A172 (cell line): ENCODE measurements at places on chromosomes 6 and 20.

GRCh38 chr6:22737331-22737730 is 168.0 kb downstream of the HDGFL1 start:
- peak; percentile 3 for DNase-seq

GRCh38 chr6:134172020-134172705 is 119.7 kb upstream of the SLC2A12 start:
- peak; percentile 18 for DNase-seq

DNA sequence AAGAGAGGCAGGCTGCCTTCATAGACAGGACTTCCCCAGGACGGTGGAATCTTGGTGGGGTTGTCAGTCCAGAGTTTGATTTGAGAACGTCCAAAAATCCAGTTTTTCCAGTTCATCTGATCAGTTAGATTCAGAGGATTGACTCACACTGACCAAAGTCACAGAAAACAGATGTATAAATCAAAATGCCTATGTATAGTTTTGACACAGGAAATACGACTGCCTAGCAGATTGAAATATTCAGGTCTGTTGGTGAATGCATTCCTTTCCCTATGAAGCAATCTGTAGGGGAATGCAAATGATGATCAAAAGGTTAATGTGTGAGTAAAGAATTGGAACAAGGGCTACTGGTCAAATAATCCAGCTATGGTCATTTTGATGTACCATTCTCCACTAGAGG is 29.7 kb upstream of the GFOD1 start:
- no peak for DNase-seq

DNA sequence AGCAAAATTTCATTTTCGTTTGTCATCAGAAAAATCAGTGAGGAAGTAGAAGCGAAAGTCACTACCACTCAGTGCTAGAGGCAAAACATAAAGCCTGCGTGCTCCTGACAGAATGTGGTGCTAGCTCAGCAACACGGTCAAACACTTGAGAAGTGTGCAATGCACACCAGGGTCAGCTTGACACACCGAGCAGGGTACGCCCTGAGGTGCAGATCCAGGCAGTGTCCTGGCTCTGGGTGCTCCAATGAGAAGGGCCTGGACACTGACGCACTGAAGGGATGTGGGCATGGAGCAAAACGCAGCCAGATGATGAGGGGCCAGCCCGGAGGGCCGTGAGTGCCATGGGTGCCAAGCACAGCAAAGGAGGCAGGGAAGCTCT is 5.9 kb downstream of the RNASET2 start:
- no peak for DNase-seq

DNA sequence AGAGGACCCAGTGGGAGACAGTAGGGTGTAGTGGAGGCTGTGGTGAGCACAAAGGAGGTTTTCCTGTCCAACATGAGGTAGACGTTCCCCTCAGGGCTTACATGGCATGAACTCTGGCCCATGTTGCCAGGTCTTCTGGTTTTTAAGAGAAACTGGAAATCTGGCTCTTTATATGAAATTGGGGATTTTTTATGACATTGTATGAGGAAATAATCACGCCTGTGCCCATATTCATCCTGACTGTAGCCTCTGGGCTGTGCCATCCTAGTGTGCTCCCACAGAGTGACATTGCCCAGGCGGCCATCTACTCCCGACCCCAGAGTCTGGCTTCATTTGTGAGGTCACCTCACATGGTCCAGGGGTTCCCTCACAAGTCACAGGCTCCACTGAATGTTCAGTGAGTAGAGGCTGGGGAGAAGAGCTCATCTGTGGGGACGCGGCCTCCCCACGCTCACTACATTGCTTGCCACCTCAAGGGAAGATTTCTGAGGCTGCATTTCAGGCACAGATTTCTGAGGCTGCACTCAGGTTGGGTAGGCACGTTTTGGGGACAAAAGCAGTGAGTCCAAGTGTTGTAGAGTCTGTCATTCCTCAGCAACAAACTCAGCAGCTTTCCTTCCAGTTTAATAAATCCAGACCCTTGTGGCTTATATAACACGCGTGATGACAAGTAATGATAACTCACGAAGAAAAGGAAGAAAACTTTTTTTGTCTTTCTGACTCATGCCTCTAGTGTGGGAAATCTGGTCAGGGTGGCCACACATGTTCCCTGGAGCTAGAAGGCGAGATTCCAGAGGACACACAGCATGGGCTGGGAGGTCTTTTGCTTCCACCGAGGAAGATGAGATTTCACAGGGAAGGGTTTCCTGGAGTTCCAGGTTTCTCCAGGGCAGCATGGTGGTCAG is 41.7 kb downstream of the SLC24A3 start:
- DNase-seq = no peak

- no peak for DNase-seq
These were observed 29.5 kb upstream of the SALL4 start for GRCh38 chr20:51831866-51832265.

DNA sequence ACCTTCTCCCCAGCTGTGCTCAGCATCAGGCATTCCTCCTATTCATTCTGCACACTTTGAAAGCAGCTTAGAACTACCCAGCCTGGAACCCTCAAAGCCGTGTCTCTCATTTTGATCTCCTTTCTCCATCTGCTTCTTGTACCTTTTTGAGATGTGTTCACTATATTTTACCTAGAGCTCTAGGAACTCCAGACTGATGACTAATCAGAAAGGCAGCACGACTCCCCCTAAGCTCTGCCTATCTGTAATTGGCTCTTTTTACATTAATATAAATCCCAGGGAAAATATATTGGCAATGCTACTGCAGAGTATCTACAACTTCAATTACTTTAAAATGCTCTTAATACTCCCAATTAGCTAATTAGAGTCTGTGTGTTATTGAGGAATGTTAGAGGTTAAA is 671.5 kb downstream of the CBLN4 start:
- DNase-seq = no peak

GRCh38 chr20:51659491-51660050 is 108.6 kb downstream of the ATP9A start:
- DNase-seq = no peak

DNA sequence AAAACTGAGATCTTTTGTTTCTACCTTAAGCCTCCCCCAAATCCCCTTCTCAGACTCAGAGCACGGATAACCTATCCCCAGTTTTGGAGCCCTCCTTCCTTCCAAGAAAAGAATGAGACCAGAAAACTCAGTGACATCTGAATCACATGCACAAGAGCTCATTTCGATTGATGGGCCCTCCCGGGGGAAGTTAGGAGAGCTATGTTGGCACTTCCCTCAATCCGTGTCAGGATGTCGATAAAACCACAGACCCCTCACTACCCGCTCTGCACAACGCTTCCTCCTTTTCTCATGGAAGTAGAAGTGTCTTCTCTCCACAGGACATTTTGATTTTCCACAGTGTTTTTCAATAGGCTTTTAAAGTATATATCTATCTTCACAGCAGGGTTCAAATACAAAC is 332.4 kb downstream of the HACE1 start:
- no peak for DNase-seq

GRCh38 chr20:34185766-34186620 is 55.2 kb upstream of the ASIP start:
- DNase-seq = no peak

- no peak for DNase-seq
These were observed 99.2 kb upstream of the RREB1 start for GRCh38 chr6:7008451-7008988.

DNA sequence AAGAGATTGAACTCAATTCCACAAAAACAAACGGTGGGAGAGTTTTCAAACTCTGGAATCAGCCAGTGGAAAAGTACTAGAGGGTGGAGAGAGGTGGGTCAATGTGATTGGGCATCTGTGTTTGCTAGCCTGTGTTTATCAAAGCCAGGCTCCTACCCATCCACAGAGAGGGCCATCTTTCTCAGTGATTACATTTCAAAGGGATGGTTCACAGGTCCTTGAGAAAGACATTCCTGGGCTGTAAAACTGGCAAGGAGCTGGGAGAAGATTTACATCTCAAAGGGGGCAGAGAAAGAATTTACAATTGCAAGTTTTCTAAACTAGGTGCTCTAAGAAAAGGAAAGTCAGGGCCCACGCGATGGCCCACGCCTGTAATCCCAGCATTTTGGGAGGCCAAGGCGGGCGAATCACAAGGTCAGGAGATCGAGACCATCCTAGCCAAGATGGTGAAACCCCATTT is 146.8 kb upstream of the UST start:
- DNase-seq = no peak

DNA sequence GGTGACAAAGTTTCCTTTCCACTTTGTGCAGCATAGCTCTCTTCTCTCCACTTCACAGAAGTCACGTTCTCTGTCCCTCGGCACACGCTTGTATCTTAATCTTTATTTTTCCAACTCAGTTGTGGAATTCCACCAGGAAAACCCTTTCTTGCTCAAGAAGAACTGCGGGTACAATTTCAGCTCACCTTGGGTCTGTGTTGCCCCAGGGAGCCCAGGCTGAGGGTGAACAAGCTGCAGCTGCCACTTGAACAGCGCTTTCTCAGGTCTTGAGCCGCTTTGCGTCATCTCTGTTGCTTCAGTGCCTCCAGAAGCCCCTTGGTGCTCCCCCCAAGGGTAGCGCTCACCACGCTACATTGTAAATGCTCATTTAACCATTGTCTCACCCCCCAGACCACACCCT is 229.2 kb upstream of the TAB2 start:
- DNase-seq = no peak

- no peak for DNase-seq
These were observed 133.4 kb downstream of the CEBPB start for GRCh38 chr20:50323777-50324775.

DNA sequence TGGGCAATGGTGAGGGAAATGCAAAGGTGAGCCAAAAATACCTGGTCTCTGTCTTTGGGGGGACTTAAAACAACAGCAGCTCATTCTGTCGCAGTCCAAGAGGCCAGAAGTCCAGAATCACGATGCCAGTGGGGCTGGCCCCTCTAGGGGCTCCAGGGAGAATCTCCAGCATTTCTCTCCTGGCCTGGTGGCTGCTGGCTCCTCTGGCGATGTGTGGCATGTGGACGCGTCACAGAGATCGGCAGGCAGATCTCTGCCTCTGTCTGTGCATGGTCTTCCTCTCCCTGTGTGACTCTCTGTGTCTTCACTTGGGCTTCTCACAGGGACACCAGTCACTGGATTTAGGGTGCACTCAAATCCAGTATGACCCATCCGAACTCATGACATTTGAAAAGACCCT is 14.0 kb upstream of the PMEPA1 start:
- no peak for DNase-seq

- DNase-seq = no peak
These were observed 83.0 kb downstream of the RTN4IP1 start for GRCh38 chr6:106546261-106546690.

GRCh38 chr6:14844411-14844810 is 401.5 kb upstream of the JARID2 start:
- no peak for DNase-seq

DNA sequence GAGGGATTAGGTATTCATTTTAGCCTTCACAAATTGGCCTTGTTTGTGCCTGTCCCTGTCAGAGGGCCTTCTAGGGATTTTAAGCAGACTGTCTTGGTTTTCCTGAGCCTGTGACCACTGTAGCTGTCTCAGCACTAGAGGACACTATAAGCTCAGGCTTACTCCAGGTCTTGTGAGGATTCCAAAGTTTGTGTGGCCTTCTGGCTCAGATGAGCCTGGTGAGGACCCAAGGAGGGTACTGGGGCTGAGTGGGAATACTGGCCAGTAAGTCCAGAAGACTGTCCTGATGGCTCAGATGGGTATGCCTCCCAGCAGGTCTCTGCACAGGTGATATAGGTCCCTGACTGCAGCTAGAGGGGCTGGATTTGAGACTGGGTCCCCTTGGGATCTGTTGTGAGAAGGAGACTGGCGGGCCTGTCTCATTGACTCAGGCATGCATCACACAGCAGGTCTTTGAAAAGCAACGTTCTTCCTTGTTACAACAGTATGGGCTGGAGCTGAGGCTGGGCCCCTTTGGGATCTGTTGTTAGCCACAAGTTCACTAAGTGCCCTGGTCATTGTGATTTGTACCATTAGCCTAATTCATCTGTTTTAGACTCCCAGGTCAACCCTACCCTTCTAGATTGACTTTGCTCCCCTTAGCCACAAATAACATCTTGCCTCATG is 26.3 kb upstream of the TFB1M start:
- no peak for DNase-seq

DNA sequence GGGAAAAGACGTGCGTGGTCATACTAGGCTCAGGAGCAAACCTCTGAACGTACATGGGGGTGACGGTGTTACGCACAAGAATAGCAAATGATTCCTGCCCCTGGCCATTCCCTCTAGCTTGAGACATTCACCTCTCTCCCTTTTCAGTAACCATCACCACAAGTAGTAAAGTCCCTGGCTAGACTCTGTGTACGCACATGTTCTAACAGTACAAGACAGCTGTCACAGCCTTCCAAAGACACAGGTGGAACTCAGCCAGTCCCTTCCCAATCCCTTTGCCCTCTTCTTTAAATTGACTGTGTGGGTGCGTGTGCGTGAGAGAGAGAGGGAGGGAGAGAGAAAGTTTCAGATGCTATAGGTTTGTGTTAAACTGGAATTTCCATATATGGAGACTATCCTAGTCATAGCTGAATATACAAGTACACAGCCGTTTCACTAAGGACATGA is 67.3 kb downstream of the LY86 start:
- DNase-seq = no peak

GRCh38 chr6:157258878-157259277 is 64.4 kb downstream of the TMEM242 start:
- no peak for DNase-seq

GRCh38 chr6:1524040-1524480 is 85.7 kb upstream of the FOXC1 start:
- no peak for DNase-seq

DNA sequence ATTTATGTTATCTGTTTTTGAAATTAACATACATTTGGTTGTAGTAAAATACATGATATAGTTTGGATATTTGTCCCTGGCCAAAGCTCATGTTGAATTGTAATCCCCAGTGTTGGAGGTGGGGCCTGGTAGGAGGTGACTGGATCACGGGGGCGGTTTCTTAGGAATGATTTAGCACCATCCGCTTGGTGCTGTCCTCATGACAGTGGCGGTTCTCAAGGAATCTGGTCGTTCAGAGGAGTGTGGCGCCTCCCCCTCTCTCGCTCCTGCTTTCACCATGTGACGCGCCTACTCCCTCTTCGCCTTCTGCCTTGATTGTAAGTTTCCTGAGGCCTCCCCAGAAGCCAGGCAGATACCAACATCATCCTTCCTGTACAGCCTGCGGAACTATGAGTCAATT is 29.0 kb downstream of the CTCFL start:
- no peak for DNase-seq
